ENCODE measurements at places on chromosomes 16 and 17.

DNA sequence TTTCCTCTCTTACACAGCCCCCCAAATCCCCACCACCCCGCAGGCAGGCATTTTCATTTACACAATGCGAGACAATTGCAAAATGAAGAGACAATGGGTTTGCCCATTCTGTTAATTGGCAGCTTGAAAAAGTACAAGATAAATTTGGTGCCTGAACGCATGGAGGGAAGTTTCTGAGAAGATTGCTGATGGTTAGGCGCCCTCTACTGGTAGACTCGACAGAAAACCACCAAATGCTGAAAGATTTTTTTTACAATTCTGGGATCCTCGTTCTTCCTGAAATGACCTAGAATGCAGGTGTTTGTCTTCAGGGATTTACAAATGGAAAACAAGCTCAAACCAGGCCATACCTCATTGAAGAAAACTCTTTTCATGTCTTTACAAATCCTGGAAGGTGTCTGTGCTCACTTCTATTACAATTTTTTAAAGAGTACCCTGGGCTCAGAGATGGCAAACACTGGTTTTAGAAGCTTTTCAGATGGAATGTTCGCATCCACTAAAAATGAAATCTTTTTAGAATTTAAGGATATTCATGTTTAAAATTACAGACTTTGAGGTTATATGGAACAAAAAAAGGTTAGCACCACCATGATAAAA is 338.5 kb downstream of the PMP22 start:
- peak; percentile 55 for DNase-seq

DNA sequence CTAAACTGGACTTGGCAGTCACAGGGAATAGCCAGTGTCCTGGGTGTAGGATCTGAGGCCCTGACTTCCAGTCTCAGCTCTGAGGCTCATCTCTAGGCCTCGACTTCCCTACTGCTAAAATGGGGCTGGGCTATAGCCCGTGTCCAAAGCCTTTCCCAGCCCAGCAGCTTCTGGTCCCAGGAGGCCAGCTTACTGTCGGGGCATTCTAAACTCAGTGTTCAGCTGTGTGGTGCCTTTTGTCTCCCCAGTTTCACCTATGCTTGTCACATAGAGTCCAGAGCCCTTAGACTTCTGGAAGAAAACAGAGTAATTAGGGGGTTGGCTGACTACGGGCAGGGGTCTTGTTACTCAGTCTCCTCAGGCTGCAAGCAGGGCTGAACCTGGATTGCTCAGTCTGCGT is 94.8 kb downstream of the WSCD1 start:
- no peak for DNase-seq

- no peak for DNase-seq
Observed at GRCh38 chr17:43860927-43861622, 14.1 kb downstream of the CD300LG start.

GRCh38 chr17:13647543-13648021 is 45.9 kb upstream of the HS3ST3A1 start:
- DNase-seq, result no peak

GRCh38 chr17:8913091-8913490 is 45.6 kb upstream of the PIK3R6 start:
- no peak for DNase-seq

DNA sequence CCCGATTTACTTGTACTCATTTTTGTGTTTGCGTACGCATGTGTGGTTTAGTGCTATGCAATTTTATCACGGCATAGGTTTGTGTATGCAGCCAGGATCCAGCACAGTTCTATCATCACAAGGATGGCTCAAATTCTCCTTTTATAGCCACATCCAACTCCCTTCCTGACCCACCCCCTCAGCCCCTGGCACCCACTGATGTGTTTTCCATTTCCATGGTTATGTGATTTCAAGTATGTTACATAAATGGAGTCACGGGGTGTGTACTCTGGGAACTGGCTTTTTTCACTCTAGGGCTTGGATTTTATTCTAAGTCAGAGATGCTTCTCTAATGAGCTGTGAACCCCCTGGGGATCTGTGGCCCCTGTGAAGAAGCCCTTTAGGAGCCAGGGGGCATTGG is 16.8 kb downstream of the IL4R start:
- DNase-seq, result no peak

- no peak for DNase-seq
Observed at GRCh38 chr17:59464246-59464645, 101.2 kb upstream of the DHX40 start.

DNA sequence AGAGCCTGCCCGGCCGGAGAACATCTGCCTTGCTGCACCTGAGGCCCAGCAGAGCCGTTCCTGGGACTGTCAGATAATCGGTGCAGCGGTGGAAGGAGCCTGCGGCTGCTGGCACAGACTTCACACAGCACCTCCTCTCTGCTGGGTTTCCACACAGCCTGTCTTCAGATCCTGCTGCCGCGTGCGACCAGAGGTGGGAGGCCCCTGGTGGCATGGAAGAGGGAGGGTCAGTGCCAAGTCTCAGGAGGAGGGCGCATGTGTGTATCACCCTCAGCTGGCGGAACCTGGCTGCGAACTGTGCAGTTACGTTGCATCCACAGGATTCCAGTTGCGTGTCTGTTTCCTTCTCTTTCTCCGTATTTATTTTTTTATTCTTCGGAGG is 3.3 kb downstream of the CDK5R1 start:
- DNase-seq, result no peak

DNA sequence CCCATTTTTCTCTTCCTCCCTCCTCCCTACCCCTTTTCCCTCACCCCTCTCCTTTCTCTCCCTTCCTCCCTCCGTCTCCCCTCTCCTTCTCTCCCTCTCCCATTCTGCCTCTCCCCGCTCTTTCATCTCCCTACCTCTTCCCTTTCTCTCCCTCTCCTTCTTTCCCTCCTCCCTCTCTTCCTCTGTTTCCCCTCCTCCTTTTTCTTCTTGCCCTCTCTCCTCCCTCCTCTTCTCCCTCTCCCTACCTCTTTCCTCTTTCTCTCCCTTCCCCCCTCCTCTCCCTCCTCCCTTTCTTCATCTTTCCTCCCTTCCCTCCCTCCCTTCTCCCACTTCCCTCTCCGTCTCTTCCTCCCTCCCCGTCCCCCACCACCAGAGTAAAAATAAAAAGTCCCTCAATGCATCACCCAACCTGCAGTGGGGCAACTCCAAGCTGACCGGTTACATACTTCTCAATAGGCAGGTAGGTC is 10.4 kb downstream of the CHD9NB start:
- no peak for DNase-seq

GRCh38 chr17:77496831-77497577 is 356.2 kb downstream of the SEC14L1 start:
- DNase-seq, result no peak

- no peak for DNase-seq
Observed at GRCh38 chr16:59319871-59320270, 585.8 kb upstream of the GOT2 start.

GRCh38 chr16:19997264-19997663 is 76.4 kb downstream of the GPR139 start:
- no peak for DNase-seq

DNA sequence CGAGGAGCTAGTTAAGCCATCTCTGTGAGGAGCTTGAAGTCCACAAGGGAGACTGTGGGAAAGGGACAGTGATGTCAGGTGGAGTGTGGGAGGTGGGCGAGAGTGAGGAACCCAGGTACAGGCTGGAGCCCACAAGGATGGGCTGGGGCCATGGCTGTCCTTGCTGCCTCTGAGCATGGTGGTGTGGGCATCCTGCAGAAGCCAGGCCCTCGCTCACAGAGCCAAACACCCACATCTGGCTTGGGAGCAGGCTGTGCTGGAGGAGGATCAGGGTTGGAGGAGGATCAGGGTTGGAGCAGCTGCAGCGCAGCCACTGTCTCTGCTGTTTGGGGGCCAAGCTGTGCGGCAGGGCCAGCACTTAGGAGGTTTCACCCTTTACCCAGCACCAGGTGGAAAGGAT is 58.2 kb upstream of the ENPP7 start:
- no peak for DNase-seq

DNA sequence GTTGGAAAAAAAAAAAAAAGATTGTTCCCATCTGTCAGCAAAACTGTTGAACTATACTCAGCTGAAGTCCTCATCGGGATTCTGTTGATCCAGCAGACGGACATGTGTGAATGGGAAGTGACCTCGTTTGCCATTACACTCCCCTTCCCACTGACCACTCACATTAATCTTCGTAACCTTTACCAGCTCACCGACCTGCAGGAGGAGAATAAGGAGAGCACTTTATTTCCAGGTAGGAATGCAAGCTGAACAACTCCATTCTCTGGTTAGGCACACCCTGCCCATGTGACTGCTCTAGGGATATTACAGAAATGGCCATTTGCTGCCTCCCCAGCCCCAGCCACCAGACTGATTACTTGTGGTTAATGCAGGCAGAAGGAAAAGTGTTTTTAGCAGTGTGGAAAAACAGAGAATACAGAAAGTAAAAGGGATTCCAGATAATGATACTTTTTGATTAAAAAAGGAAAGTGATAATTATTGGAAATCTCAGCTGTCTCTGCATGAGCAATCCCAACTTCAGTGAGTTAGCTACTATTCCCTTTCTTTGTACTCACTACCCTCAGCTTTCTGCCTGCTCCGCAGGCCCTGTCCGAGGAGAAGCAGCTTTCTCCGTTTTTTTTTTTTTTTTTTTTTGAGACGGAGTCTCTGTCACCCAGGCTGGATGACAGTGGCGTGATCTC is 23.6 kb upstream of the YWHAE start:
- DNase-seq, result no peak

DNA sequence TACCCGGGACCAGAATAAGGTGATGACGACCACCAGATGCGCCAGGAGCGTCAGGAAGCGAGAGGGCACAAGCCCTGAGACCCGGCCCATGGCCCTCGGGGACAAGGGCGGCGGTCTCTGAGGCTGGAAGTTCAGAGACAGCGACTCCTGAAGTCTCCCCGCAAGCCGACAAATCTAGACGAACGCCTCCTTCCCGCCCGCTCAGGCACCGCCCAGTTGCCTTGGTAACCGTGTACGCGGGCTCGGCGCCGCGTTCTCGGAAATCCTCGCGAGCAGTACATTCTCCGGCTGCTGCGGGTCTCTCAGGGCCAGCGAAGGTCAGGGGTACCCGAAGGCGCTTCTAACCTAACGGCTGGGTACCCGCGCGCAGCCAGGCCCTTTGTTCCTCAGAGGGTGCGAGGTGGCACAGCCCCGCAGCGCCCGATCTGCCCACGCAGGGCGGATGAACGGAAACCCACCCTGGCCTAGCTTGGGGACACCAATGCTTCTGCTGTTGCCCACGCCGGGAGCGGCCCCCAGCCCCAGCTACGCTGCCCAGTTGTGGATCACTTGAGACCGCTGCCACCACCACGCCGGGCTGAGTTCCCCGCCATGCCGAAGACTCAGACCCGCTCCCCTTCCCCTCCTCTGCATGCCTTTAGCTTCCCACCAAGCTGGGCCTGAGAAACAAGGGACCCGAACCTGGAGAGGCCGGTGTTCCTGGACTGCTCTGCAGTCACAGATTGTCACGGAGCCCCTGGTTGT is at the start of gene TMEM107:
Gene TMEM107, minus strand, starts transcription at position 184 of the 744 bp plus-strand sequence. Its CDS starts 94 bp downstream, at position 90.
- DNase-seq, result peak; percentile 93

DNA sequence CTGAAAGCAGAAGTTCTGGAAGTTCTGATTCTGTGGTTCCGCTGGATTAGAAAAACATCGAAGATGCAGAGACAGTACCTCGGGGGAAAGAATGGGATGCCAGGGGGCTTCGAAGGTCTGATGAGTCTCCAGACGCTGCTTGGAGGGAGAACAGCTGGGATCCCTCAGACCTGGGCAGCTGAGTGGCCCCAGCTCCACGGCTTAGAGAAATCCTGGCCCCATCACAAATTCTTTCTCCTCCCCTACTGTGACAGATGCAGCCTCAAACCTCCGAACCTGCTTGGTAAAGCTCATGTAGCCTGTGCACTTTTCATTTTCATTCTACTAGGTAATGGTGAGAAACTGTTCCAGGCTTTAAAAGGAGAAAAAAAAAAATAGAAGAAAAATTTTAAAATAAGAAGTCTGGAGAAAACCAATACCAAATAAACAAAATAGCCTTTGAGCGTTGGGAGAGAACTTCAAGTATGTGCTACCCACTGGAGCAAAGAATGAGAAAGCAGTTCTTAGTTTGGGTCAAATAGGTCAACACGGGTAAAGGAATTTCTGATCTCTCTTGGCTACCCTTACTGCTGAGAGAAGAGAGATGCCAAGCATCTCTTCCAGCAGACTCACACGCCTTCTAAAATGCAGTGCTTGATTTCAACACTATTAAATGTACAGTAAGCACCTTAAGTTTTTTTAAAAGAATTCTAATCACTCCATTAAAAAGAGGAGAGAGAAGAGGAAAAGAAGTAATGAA is 19.9 kb downstream of the MAF start:
- DNase-seq, result no peak

All from activated CD8-positive, alpha-beta memory T cell treated with anti-CD3 and anti-CD28 coated beads, Interleukin-2, amount 10 ng/mL, durations not matched to agents 7 days and 5 days (primary cell).